Anterior cingulate cortex (tissue), 58 donors: ENCODE measurements at places on chromosomes 4 and X.
A peak's percentile ranks its signal among the peaks of the same experiment; 100 is the strongest.

DNA sequence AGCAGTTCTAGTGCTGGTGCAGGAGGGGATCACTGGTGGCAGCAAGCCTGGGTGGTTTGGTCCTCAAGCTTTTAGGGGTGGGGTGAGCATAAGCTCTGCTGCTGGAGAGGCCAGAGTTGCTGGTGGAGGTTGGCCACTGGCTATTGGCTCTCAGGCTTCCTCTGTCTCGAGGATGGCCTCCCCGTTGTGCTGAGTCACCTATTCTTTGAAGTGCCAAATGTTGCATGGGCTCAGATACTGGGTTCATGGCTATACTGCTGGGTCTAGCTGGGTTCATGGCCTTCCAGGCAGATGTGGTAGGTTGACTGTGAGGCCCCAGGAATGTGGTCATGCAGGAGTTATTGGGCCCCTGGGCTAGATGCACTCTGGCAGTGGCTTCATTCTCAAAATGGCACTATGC lies 466.3 kb downstream of the NAF1 start:
- DNase-seq: no peak

- DNase-seq: no peak
Measured at GRCh38 chr4:53478671-53479456, 101.4 kb downstream of the FIP1L1 start.

DNA sequence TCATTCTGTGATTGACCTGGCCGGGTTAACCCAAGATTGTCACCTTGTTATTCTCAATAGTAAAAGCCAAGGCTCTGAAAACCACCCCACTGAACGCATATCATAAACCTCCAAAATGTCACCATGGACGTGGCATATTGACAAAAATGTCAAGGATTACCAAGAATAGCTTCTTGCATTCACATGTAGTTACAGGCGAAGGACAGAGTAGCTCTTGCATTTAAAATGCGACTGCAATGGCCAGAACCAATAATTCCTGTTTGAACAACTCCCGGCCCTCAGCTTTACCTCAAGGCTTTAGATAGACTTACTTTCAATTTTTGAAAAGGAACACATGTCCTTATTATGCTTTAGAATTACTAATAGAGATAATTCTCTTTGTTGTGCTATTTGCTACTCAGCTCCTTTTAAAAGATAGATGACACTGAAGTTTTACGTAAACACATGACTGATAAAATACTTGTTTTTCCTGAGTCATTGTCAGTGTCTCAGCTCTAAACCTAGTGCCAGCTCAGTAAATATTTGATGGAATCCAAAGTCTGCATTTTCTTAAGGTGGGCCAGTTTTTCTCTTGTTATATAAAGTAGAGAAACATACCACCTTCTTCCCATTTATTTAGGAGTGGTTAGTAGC lies 66.3 kb downstream of the CLDN34 start:
- no peak for DNase-seq

DNA sequence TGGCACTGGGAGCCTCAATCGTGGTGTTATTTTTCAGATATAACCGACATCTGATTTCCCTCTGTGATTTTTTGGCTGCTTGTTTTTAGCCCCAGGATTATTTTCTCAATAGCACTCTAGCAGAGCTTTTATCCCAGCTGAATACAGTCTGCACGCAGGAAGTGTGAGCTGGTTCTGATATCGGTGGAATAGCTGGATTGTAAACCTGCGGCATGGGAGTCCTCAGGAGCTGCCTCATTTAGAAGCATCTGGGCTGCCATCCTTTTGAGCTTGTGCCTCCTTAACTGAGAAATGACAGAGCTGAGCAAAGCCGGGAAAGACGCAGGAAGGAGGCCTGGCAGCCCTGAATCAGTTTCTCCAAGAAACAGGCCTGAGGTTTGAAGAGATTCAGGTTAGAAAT lies 28.4 kb upstream of the GRPEL1 start:
- no peak for DNase-seq

GRCh38 chr4:26474551-26474950 lies 15.7 kb downstream of the CCKAR start:
- no peak for DNase-seq

- DNase-seq: no peak
Measured at GRCh38 chr4:105909787-105910281, 14.6 kb downstream of the NPNT start.

DNA sequence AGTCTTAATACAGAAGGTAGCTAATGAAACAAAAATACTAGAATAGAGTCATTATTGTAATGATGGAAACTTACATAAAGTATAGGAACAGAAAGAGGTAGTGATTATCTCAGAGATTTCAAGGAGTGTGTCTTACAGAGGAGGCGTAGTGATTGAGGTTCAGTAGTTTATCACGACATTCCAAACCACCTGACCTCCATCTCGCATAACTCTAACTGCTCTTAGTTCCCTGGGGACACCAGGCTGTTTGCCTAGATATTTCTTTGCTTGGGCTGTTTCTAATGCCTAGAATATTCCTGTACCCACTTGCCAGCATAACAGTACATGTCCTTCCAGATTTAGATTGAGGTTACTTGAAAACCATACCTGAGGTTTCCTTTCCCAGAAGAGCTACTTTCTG lies 29.1 kb downstream of the STAG2 start:
- DNase-seq: no peak

- DNase-seq: no peak
Measured at GRCh38 chrX:129823522-129823921, 20.2 kb downstream of the ZDHHC9 start.

- no peak for DNase-seq
Measured at GRCh38 chrX:147739196-147739595, 172.5 kb upstream of the FMR1 start.

DNA sequence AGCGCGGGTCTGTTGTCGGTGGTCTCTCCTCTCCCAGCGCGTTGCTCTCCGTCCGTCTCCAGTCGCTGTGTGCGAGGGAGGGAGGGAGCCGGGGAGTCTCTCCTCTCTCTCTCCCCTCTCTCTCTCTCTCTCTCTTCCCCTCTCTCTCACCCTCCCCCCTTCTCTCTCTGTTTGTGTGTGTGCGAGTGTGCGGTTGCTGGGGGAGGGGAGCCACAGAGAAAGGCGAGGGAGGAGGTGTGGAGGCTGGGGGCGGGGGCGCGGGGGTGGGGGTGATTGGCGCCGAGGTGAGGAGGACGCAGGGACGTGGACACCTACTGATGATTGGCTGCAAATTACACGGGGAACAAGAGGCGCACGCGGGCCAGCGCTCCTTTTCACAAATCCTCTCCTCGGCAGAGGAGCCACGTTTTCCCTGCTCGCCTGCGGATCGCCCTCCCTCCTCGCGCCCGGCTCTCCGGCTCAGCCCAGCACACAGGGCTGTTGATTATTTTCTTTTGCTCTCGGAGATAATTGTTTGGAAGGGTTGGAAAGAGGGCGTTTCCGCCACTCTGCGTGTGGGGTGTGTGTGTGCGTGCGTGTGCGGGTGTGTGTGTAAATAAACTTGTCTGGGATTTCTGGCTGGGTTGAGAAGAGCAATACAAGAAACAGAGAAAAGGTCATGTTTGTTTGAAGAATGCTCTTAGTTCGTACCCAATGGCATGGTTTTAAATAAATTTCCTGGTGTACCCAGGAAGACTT lies at the start of gene CXXC4:
Gene CXXC4 (minus strand): TSS at position 73 of the 738 bp plus-strand sequence. CDS start 3,092 bp downstream, outside the sequence.
- DNase-seq: peak; percentile 70

DNA sequence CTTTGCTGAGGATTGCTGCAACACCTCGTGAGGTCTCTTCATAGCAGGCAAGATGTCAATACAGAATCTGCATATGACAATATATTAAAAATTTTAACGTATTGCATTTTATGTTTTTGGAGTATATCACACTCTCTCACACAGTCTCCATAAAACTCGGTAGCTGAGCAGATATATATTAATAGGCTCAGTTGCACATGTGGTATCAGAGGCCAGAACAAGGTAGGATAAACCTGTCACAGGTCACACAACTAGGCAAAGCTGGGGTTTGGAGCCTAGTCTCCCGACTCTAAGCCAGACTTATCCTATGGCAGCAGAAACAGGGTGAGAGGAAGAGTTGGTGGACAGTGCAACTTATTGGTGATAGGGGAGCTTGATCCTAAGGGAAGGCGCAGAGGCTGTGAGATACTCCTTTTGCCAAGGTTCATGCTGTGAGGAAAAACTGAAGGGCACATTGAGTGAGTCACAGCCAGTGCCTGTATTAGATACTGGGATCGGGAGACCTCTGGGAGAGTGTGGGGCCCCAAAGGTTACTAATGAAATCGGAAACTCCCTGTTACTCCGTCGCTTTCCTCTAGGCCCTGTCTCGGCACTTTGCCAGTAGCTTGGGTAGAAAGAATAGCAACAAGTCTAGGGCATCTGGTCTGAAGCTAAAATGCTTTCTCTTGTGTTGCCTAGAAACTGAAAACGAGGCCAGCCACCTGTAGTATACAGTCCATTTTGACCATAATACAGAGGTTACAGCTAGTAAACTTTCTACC lies 195.7 kb downstream of the ARHGAP10 start:
- no peak for DNase-seq

DNA sequence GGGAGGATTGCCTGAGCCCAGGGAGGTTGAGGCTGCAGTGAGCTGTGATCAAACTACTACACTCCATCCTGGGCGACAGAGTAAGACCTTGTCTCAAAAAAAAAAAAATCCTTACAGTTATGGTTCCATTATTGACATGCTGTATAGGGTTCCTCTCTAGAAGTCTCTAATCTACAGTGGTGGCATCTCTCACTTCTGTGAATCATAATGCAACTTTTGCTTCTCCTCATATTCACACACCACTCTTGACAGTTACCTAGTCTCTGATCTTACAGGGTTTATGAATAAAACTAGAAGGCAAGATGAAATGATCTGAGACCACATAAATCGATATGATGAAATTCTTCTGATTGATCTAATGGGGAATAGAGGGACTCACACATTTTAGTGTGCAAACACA lies 40.6 kb downstream of the DOCK11 start:
- DNase-seq: no peak

DNA sequence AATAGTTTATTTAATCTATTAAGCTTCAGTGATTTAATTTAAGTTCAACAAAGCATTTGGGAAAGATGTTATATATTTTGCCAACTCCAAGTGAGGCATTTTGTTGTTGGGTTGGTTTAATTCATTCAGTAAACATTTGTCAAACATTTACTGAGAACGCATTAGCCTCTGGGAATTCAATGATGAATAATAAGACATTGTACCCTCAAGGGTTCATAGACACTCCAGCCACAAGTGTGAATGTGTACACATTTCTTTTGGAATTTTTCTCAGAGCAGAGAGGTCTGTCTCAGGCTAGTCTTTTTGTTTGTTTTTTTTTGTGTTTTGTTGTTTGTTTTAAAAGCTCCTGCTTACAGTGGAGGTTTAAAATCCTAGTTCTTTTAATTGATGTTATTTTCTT lies 203.9 kb downstream of the SOWAHB start:
- no peak for DNase-seq
